ENCODE measurements at places on chromosomes 5 and 9. TPM values are rescaled to one million over a fixed set of nuclear protein-coding genes. Genes with fewer than 3 reads are reported as not detected.

DNA sequence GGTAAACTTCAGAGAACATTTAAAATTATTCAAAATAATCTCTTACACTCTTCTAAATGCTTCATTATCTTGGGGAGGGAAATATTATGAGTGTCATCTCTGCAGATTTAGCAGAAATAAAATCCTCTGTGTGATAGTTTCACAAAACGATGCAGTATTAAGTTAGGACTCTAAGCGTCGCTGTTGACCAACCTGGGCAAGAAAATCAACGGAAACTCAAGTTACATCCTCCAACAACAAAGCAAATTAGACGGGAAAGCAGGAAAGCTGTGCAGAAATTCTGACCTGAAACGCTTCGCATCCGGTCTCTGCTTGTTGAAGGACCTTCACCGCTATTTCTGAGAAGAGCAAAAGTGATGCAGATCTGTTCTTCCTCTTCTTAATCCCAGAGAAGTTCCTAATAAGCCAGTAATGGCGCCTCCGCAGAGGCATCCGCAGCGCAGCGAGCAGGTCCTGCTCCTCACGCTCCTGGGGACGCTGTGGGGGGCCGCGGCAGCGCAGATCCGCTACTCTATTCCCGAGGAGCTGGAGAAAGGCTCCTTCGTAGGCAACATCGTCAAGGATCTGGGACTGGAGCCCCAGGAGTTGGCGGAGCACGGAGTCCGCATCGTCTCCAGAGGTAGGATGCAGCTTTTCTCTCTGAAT lies at the start of gene PCDHGA6:
Gene PCDHGA6, plus strand, starts transcription at position 219 of the 645 bp plus-strand sequence. Its CDS starts 193 bp downstream, at position 412.
- DNase-seq: no peak

DNA sequence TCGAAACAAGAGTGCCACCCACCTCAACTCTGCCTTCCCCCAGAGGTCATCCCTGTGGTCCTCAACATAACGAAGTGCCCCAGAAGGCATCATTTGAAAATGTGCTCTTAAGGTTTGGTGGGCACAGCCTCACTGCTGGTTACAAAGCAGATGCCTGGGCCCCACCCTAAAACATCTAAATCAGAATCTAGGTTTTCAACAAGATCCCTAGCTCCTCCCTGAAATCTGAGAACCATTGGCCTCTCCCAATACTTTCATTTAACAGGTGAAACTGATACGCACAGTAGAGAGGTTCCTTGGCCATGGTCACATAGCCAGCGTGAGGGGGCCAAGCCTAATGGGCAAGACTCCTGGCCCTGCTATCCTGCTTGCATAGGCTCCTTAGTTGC lies 376.2 kb upstream of the CLINT1 start:
- DNase-seq: no peak

GRCh38 chr5:94748212-94748611 lies 129.7 kb downstream of the SLF1 start:
- DNase-seq: no peak

- no peak for DNase-seq
Observed at GRCh38 chr5:88269222-88269771, 652 bp upstream of the TMEM161B start.

GRCh38 chr5:142486581-142486980 lies 161.8 kb upstream of the SPRY4 start:
- no peak for DNase-seq

GRCh38 chr9:105341434-105342146 lies 97.1 kb downstream of the SLC44A1 start:
- DNase-seq: no peak

- DNase-seq: no peak
Observed at GRCh38 chr5:23466401-23466912, 41.0 kb upstream of the PRDM9 start.

DNA sequence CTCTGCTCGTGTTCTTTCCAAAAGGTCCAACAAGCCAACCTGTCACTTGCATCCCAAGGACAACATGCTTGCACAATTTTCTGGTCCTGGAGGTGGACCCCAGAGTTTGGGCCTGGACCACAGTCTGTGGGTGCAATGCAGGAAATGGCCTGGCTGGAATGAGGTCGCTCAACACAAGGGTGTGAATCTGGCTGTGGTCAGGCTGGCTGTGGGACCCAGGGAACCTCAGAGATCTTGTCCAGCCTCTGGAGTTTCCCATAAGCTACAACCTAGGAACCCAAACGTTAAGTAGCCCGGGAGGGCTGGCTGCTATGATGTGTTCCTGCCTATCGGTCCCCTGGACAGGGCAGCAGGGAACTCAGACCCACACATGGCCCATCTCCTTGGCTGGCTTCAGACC lies 15.4 kb downstream of the TBC1D9B start:
- no peak for DNase-seq

- DNase-seq: no peak
Observed at GRCh38 chr9:135045264-135045927, 42.1 kb upstream of the OLFM1 start.

- no peak for DNase-seq
Observed at GRCh38 chr5:108079753-108080152, 302.1 kb downstream of the FBXL17 start.

DNA sequence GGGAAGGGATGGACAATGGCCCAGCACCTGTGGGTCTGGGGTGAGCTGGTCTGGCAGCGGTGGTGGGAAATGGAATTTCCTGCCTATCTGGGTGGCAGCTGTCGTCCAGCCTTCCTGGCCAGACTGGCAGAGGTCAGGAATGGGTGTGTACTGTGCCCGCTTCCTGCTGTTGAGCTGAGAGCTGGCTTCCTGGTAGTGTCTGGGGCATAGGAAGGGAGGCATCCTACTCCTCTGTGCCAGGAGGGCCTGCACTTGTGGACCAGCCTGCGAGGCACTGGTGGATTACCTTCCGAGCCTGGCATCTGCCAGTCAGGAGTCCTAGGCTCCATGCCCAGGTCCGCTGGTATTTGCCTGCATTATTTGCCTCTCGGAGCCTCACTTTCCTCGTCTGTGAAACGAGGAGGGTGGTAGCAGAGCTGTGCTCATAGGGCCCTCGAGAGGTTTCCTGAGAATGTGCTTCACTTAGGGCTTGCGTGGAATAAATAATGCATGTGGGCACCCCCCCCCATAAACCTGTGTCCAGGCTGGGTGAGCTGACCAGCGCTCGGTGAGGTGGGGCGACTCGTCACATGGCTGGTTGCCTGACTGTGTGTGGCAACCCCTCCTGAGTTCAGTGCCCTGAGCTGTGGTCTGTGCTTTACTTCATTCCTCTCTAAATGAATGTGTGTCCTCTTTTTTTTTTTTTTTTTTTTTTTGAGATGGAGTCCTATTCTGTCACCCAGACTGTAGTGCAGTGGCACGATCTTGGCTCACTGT lies 47.7 kb downstream of the HMCN2 start:
- DNase-seq: no peak

DNA sequence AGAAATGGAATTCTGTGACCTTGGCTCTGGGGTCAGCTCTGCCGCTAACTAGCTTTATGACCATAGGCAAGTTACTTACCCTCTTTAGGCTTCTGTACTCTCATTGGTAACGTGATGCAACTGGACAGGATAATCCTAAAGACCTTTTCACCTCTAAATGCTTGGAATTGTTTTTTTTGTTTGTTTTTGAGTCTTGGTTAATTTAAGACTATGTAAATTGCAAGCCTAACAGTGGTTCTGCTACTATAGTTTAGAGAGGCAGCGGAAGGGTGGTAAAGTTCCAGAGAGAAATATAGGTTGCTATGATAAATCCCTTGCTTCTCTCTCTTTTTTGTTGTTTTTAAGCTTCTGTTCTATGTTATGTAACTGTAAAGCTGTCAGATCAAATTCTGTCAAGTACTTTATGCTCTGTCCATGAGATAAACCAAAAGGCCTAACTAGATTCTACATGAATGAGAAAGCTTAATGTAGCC lies 17.6 kb downstream of the FAM169A start:
- no peak for DNase-seq

DNA sequence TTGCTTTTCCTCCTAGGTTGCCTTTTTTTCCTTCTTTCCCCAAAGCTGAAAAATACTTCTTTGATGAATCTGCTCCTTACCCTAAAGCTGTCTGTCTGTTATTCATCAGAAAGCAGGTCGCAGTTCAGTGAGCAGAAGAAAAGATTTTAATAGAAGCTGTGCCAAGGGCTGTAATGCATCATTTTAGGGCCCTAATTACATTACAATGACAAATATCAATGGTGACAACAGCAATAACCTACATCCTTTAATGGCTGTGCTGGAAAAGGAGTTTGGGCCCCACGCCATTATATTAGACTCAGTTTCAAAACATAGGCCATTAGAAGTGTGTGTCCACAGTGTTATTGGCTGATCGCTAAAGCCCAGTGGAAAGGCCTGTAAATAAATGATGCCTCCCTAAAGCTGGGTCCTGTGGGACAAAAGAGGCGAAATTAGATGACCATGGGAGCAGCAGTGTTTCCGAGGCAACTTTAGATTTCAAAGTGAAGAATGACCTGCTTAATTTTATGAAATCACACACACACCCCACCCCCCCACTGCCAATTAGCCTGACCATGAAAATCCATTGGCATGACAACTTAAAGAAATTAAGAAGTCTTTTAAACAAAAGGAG lies 38.4 kb downstream of the TLE4 start:
- no peak for DNase-seq

- DNase-seq: no peak
Observed at GRCh38 chr5:17216176-17216973, 1.1 kb upstream of the BASP1 start.

- no peak for DNase-seq
Observed at GRCh38 chr9:79809316-79809876, 237.6 kb downstream of the TLE4 start.

DNA sequence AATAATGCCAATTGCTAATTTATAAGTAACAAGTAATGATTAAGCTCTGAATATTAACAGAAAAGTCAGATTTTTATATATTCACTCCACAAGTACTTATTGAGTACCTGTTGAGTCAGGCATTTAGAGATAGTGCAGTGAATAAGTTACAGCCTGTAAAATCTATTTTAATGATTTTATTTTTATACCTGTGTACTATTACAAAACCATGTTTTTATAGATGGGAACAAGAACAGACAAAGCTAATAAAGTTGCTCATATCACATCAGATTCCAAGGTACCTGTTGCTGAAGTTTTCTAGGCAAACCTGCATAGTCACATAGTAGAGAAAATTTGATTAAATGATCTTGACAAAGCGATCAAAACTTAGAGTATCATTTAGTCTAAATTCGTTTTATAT lies 623.7 kb downstream of the EFNA5 start:
- DNase-seq: no peak

DNA sequence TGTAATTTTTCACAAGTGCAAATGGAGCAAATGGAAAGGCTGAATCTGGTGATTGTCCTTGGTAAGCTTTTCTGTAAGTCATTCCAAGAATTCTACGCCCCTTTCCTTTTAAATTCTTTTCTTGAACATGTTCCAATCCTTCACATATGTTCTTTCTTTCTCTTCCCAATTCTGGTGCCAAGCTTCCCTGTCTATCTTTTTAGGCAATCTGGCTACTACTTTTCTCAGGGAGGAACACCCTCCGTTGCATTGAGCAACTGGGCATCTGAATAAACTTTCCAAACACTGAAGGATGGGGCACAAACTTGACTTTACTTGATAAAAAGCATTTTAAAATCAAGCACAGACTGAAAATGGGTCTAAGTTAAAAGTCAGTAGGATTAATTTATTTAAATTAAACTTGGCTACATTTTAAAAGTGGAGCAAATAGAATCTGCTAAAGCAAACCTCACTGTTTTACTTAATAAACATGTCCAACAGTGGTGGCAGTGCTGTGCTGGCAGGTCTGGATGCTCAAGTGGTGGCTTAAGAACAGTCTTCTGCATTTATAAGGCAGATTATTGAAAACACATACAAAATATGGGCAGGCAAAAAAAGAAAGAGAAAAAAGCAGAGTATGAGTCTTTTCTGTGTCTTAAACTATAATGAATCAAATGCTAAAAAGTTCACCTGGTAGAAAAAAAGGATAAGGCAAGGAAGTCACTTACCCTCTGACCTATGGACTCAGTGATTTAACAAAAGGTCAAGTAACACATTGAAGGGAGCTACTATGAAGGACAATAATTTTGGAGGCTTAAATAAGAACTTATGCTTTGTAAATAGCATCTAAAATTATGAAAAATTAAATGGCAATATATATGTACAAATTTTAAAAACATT lies 5.4 kb downstream of the ELL2 start:
- DNase-seq: no peak

GRCh38 chr9:123359106-123359505 lies 3.1 kb downstream of the CRB2 start:
- DNase-seq: no peak

DNA sequence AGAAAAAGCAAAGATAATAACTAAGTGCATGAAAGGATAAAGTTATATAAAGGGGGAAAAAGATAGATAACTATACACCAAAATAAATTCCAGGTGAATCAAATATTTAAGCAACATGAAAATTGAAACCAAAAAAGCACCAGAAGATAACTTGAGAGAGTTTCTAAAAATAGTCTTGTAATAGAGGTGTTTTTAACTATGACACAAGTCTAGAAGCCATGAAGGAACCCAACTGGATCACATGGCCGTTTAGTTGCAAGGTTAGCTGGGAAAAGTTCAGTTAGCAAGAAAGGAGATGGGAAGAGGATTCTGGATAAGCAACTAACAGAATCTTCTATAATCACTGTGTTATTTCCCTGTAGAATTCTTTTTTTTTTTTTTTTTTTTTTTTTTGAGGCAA lies 9.2 kb upstream of the RASA1 start:
- no peak for DNase-seq

GRCh38 chr9:92175441-92175840 lies 60.2 kb upstream of the SPTLC1 start:
- no peak for DNase-seq

DNA sequence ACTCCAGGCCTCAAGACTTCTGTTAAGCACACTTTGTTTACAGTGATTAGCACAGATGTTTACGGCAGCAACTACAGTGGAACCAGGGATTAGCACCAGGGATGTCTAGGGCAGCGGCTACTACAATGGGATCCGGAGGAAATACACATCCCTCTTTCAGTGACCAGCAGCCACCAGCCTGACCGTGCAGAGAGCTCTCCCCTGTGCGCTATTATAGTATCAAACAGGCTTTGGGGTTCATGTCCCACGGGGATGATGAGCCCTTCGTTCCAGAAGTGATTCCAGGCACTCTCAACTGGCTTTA lies 21.5 kb downstream of the GFPT2 start:
- no peak for DNase-seq

- no peak for DNase-seq
Observed at GRCh38 chr5:76716456-76717157, 681 bp downstream of the F2R start.

The GPX3 gene
- 6.3 TPM for total RNA-seq

The CDX1 gene
- total RNA-seq: not detected

The FOXD4L3 gene
- total RNA-seq: not detected

The CYLC2 gene
- total RNA-seq: not detected

The GFPT2 gene
- total RNA-seq: 0.46 TPM

The N4BP3 gene
- 16.6 TPM for total RNA-seq

The GRK6 gene
- 28.3 TPM for total RNA-seq

The IRGM gene
- not detected for total RNA-seq

The SPINK7 gene
- not detected for total RNA-seq

The ZNF354C gene
- total RNA-seq: 7.1 TPM

The TAF11L5 gene
- total RNA-seq: not detected

The FOXI1 gene
- not detected for total RNA-seq

The NMRK1 gene
- 32.9 TPM for total RNA-seq

The RASEF gene
- 0.07 TPM for total RNA-seq

The DNAI1 gene
- total RNA-seq: not detected

The NR6A1 gene
- total RNA-seq: 0.39 TPM

The GOLM1 gene
- 85.1 TPM for total RNA-seq

The RAB24 gene
- 15.4 TPM for total RNA-seq

The SCGB3A1 gene
- total RNA-seq: not detected

The ZNF658 gene
- 6.0 TPM for total RNA-seq

The IL5 gene
- not detected for total RNA-seq

The SGCD gene
- not detected for total RNA-seq

The BTNL8 gene
- not detected for total RNA-seq

The ARSI gene
- total RNA-seq: not detected

Measured in pulmonary artery endothelial cell (primary cell).